ENCODE measurements at places on chromosomes 1 and 21. TPM values are rescaled to one million over a fixed set of nuclear protein-coding genes. Genes with fewer than 3 reads are reported as not detected.

DNA sequence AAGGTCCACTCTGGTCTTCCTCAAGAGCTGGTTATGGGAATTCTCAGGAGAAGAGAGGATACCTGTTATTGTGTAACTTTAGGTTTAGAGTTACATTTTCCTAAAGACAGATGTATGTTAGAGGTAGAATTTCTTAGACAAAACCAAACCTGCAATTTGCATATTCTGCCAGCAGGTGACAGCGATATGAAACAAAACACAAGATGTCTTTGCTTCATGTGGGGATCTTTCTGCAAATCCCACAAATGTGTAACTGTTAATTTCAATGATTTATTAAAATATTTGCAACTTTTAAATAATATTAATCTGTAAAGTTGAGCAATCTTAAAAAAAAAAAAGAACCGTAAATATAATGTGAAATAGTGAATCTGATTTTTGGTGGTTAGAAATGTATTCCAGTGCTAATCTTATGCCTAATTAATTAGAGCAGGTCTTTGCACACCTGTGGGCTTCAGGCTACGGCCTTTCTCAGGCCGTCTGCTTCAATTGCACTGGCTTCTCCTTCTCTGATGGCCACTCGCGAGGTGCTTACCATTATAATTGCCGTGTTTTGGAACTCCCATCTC lies 33.4 kb downstream of the FAM78B start:
- peak; percentile 62 for DNase-seq

Gene FCRL6
- total RNA-seq = not detected

GRCh38 chr1:43558346-43558841 lies 27.7 kb downstream of the PTPRF start:
- no peak for DNase-seq

DNA sequence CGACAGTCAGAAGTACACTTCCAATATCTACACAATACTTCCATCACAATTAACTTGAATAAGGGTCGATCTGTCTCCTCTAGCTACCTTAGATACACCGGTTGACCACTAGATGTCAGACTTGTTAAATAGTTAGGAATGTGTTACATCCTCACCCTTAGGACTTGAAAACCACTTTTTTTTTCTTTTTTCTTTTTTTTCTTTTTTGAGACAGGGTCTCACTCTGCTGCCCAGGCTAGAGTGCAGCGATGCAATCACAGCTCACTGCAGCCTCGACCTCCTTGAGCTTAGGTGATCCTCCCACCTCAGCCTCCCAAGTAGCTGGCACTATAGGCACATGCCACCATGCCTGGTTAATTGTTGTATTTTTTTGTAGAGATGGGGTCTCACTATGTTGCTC lies 120.4 kb upstream of the GREM2 start:
- DNase-seq = peak; percentile 88

Gene LRRC53
- total RNA-seq = not detected

DNA sequence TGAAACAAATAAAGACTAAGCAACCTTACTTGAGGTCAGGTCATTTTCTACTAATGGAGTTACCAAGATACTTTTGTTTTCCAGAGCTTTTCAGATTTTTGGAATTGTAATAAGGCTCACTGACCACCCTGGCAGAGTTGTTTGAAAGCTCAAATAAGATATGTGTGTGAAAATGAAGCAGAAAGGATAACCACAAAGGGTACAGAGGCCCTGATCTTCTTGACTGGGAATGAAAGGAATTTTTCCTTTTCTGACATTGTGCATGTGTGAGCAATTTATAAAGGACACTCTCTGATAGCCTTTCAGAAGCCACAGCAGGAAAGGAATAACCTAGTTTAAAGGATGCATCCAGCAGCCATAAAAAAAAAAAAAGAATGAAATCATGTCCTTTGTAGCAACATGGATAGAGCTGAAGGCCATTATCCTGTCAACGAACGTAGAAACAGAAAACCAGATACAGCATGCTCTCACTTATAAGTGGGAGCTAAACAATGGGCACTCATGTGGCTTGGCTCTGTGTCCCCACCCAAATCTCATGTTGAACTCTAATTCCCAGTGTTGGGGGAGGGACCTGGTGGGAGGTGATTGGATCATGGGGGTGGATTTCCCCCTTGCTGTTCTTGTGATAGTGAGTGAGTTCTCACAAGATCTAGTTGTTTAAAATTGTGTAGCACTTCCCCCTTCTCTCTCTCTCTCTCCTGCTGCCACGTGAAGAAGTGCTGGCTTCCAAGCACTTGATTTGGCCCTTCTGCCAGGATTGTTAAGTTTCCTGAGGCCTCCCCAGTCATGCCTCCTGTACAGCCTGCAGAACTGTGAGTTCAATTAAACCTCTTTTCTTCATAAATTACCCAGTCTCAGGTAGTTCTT lies 3.1 kb upstream of the SRP9 start:
- DNase-seq = no peak

Gene PTGER3
- 0.11 TPM for total RNA-seq

- DNase-seq = no peak
Observed at GRCh38 chr1:19123837-19124236, 86.2 kb downstream of the UBR4 start.

GRCh38 chr1:160740133-160740688 lies 1.2 kb downstream of the SLAMF7 start:
- DNase-seq = no peak

GRCh38 chr1:212574732-212575131 lies 33.8 kb upstream of the ATF3 start:
- DNase-seq = no peak

GRCh38 chr1:88043834-88044233 lies 640.2 kb upstream of the PKN2 start:
- no peak for DNase-seq

GRCh38 chr1:29802181-29803068 lies 566.1 kb downstream of the PTPRU start:
- DNase-seq = no peak

DNA sequence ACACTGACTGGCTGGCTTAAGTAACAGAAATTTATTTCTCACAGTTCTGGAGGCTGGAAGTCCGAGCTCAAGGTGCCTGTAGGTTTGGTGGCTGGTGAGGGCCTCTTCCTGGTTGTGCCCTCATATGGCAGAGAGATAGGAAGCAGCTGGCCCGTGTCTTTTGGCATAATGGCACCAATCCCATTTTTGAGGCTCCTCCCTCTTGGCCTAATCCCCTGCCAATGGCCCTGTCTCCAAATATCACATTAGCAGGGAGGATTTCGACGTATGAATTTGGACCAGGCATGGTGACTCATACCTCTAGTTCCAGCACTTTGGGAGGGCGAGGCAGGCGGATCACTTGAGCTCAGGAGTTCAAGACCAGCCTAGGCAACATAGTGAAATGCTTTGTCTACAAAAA lies 37.4 kb downstream of the AGPAT3 start:
- DNase-seq = peak; percentile 17

Gene KCNE1
- total RNA-seq = 0.69 TPM

DNA sequence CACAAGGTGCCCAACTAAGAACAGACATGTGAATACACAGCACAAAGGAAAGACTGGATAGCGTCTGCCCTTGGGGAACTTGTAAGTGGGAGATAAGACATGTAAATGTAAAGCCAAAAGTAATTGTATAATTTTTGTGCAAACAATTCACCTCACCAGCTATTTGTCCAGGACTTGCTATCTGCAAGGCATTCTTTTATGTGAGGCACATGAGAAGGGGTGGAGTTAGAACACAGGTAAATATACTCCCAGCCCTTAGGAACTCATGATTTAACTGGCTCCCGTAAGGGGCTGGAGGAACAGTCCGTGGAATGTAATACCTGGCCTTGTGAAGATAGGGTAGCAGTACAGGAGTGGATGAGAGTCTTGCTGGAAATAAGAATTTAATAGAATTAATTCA lies 61.3 kb downstream of the CDK18 start:
- no peak for DNase-seq

DNA sequence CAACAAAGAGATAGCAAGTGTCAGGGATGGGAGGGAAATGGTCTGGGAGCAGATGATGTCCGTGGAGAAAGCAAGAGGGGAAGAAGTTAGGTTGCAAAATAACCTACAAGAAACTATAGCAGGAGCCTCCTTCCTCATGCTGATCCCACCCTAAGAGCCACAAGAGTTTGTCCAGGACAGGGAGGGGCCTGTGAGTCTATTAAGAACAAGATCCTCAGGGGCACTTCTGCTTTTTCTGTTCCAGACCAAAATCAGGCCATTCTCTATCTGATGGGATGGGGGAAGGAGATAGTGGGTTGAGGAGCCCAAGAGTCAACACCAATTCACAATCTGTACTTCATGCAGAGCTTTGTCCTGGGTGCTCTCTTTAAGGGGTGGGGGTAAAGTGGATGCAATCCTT lies 7.7 kb upstream of the ATP1A4 start:
- no peak for DNase-seq

DNA sequence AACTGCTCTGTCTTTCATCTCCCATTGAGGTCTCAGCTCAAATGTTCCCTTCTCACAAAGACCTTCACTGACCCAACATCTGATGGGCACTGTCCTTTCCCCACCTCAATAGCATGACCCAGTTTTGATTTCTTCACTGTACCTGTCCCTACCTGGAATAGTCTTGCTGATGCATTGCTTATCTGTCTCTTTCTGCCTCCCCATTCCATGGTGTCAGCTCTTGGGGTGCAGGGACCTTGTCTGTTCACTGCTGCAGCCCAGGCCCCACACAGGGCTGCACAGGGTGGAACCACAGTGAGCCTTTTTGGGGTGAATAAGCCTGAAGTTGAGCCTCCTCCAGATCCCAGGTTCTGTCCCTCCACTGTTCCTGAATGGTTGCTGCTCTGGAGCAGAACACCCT lies 414.9 kb downstream of the PTPRU start:
- no peak for DNase-seq

- no peak for DNase-seq
Observed at GRCh38 chr1:205516362-205516761, 11.9 kb downstream of the CDK18 start.

GRCh38 chr1:202304375-202304774 lies 37.4 kb downstream of the UBE2T start:
- no peak for DNase-seq

Gene VSIG8
- 0.47 TPM for total RNA-seq

GRCh38 chr1:198772626-198773025 lies 133.8 kb downstream of the PTPRC start:
- DNase-seq = no peak

Gene CSF1
- total RNA-seq = 2.0 TPM

DNA sequence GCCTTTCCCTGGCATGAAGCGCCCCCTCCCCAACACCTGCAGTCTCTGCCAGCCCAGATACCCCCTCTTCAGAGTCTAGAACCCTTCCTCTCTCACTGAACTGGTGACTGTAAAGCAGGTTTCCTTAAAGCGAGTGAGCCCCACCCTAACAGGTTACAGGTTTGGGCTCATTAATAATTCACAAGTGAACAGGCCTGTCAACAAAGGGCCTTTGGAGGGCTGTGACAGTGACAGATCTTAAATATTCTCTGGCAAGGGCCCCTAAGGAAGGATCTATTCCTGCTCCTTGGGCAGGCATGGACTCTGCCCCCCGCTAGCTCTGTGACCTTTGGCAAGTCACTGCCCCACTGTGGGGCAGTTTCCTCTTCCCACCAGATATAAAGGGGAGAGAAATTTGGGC lies 5.6 kb upstream of the TTC39A start:
- DNase-seq = no peak

DNA sequence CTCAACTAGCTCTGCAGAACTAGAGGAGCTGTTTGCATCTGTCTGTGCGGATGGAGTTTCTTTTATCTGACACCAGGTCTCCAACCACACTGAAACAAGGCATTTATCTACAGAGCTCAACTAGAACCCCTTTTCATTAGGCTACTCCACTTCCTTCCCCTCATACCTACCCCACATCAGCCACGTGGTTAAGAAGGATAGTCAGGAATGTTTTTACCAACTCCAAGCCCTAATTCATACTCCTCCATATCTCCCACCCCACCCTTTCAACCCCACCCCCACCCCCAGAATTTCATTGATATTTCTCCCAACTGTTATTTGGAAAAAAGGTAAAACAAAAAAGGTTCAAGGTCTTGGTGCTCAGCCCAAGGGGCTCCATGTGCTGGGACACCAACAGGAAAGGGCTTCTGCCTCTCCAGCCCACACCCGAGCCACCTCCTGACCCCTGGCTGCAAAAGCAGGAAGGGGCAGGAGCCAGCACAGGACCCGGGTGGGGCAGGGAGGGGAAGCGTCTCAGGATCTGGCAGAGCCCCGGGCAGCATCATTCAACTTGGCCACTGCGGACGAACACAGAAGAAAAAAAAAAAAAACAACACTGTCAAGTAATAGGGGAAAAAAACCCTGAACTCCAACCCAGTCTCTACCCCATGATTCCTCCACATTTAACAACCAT lies 7.0 kb downstream of the ENSA start:
- peak; percentile 6 for DNase-seq

Gene FCAMR
- total RNA-seq = not detected

GRCh38 chr1:158334526-158335212 lies 3.3 kb upstream of the CD1B start:
- DNase-seq = no peak

DNA sequence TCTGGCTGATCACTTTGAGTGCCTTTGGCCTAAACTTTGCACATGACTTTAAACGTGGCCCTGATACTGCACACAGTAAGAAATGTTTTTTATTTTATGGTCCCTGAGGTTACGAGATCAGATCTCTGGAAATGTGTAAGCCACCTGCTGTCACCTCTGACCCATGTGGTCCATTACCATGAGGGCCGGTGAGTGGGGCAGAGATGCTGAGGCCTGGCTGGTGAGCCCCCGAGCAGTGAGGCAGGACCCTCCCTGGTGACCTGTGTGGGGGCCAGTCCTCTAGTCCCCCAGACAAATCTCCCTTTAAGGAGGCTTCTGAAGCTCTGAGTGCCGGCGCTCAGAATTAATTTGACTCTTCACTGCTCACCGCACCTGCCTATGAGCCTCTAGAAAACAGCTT lies 12.4 kb downstream of the TFF3 start:
- DNase-seq = no peak

Gene RAB3B
- 4.5 TPM for total RNA-seq

DNA sequence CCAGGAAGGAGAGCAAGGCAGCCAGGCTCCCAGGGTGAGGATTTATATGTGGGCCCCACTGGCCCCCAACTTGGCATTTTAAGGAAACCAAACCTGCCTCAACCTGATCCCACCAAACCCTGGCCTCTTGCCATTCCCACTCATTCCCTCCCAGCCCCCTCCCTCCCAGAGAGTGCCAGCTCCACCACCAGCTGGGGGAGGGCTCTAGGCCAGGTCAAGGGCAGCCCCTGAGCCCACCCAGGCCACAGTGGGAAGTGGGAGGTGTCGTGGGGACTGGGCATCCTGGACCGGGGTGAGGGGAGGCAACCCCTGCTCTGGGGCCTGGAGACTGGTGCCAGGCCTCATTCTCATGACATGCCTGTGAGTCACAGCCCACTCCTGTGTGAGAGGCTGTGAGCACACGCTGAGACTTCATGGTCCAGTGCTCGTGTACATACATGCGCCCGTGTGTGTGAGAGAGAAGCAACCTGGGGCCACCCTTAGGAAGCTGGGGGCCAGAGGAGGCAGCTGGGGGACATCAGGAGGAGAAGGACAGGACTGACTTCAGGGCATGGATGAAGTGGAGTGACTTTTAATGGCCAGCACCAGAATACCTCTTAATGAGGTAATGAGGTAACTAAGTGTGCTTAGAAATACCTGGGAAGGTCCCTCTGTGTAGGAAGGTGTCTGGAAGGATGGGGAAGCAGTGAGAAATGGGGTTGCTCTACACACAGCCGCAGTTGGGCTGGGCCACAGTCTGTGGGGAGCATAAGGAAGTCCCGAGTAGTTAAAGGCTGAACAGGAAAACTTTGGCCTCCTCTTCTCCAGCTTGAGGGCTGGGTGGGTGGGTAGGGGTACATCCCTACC lies at the start of gene S100A2:
S100A2 (minus strand) TSS at position 316 of the 846 bp plus-strand sequence. CDS start 1,967 bp downstream, outside the sequence.
- DNase-seq = peak; percentile 98

Gene TMPRSS3
- not detected for total RNA-seq

Gene FMO3
- not detected for total RNA-seq

Measured in PC-3 (cell line).